ENCODE measurements at places on chromosomes 7 and 10.

DNA sequence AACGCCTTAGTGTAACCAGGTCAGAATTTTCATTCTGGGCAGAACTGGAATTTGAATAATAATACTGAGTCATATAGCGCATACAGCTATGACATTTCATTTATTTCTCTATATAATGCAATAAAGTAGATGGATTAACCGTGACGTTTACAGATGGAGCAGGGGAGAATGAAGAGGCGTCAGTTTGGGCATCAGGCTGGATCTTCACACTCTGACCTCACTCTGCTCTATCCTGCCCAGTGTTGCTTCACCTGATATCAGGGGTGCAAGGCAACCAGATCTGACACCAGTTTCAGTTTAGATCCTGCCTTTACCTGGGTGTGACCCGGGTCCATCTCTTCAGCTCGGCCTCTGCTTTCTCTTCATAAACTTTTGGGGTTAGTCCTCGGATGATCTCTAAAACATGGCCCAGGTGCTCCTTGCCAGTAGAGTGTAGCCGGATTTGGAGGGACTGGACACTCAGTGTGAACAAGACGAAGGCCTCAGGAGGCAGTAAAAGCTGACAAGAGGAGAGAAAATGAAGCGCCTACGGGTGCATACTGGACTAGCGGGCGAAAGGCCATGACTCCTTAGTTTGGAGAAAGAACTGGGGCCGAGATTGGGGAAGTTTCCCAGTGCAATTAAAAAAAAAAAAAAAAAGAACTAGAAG is 1.4 kb upstream of the ZYX start:
- no peak for DNase-seq

GRCh38 chr10:117112220-117112619 is 25.9 kb downstream of the VAX1 start:
- DNase-seq: no peak

DNA sequence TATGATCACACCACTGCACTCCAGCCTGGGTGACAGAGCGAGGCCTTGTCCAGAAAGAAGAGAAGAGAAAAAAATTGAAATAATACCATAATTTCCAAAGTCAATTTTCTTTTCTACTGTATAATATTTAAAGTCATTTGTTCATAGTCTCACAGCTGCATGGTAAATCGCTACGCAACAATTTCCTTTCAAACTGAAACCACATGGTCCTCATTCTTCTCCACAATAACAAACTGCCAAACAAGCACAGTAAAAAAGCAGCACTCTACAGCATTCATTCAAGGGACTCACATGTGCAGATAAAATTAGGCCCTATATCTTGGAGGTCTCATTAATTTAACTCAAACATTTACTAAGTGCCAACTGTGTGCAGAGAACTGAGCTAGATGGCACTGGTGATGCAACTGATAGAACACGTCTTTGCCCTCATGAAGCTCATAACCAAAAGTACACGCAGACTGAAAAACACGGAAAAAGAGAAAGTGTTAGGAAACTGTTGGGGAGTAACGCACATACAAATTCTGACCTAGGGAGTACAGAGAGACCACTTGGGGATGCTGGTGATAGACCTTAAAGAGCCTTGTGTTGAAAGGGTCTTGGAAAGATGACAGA is 68.4 kb upstream of the SRRM3 start:
- no peak for DNase-seq

- DNase-seq: no peak
Measured at GRCh38 chr7:79084423-79084822, 369.0 kb downstream of the MAGI2 start.

Measured in activated CD8-positive, alpha-beta memory T cell treated with anti-CD3 and anti-CD28 coated beads for 24 hours (primary cell).